ENCODE measurements at places on chromosomes 7 and 10.

DNA sequence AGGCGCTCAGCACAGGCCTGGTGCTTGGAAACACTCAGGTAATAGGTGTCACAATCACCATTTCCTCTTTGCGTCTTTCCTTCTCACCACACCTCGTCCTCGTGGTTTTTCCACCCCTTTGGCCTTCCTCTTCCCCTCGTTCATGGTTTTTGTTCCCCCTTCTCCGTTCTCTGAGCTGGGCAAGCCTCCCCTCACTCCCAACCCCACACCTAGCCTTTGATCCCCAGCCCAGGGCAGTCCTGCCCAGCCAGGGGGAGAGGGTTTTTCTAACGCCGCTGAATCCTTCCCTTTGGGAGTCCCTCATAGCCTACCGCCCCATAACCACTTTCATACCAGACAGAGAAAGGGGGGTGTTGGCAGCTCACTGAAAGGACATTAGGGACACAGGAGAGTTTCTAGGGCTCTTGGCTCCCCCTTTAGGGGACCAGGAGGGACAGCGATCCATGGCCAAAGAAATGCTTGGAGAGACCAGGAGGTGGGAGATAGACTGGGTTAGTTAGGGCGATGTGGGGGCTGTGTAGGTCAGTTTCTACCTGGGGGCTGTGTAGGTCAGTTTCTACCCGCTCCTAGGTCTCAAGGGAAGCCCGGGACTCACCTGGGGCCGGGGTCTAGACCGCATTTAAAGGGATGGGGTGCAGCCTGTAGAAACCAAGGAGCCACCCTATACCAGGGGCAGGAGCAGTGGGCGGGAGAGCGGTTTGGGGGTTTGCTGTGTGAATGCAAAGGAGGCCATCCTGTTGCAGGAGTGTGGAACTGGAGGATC is 1.4 kb downstream of the EPHB4 start:
- DNase-seq, result no peak

DNA sequence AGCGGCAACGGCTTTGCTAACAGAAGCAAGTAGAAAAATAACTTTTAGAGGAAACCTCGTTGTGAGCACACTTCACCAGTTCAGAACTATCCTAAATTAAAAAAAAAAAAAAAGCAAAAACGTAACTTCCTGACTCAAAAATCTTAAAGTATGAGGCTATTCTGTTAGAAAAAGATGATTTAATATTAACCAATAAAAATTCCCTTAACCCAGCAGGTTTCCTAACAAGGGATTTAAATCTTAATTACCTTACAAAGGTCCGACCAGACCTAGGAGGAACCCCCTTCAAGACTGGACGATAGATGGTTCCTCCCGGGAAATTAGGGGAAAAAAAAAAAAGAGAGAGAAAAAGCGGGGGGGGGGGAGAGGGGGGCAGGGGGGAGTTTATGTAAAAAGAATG is 22.9 kb upstream of the CHST3 start:
- DNase-seq, result no peak

DNA sequence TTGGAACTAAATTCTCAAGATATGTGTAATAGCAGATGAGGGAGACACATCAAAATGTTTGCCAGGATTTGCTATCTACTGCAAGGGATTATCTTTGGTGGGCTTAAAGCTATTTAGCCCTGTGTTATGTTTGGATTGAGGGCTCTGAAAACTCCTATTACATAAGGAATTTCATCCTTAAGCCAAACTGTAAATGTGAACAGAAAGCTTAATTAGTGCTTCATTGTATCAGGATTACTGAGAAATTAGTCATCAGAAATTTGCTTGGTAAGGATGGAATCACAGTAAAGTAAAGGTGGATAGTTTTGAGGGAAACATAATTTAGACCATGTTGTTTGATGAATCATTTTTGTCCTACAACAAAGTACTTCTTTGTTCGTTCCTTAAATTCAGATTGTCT is 8.3 kb downstream of the ANKRD7 start:
- no peak for DNase-seq

DNA sequence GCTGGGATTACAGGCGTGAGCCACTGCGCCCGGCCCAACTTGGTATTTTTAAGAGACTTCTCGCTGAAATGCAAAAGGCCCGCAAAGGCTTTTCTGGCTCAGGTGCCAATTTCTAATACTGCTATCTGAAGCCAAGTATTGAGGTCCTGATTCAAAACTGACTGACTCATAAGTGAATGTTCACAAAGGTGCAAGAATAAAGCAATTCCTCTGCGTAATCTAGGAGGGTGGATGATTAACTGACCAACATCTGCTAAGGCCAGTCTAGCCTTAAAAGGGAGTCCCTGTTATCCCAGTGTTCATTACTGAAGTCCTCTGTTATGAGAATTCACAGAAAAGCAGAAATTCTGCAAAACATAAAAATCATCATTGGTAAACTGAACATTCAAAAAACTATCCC is 111.4 kb downstream of the SRPK2 start:
- DNase-seq, result no peak

DNA sequence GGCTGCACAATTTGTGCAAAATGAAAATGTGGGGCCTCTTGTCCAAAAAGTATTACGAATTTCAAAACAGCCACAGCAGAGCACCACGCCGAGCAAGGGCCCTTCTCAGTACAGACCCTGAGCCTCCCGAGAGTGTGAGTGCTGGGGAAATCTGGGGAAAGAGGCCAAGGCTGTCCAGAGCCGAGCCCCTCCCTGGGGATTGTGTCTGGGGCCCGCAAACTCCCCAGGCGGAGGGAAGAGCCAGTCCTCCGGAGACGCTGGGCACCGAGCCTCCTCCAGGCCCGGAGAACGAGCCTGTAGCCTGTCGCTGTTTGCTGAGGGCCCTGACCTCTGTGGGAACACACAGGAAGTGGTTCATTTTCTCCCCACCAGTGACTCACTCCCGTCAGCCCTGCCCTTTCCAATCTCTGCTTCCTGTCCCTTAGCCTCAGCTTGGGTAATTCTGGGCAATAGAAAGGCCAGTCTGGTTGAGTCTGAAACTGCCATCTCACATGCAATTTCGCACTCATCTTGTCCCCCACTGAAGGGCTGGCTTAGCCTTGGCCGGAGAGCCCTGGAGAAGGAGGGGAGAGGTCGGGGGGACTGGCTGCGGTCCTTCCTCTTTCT is 19.5 kb upstream of the GNA12 start:
- no peak for DNase-seq

All from NCI-H446 treated with DMSO at 0.1 percent for 48 hours (cell line).